ENCODE measurements at places on chromosomes 11 and 22.

- no peak for DNase-seq
Measured at GRCh38 chr11:62678433-62678769, 472 bp downstream of the UBXN1 start.

DNA sequence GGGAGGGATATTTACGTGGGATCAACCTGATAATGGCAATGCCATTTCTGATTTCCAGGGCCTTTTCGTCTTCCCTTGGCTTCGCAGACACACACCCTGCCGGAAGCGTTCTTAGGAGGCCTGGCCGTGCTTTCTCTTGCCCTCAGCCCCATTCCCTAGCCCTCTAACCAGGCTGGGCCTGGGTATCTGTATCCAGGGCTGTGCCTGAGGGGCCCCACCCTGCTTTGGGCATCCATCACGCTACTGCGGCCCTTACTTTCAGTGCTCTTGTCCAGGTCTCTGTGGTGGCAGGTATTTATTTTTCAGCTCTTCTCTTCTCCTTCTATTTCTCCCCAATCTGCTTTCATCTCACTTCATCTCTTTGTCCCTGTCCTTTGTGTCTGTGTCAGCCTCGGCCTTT, 105.0 kb downstream of the ZBTB16 start:
- no peak for DNase-seq

DNA sequence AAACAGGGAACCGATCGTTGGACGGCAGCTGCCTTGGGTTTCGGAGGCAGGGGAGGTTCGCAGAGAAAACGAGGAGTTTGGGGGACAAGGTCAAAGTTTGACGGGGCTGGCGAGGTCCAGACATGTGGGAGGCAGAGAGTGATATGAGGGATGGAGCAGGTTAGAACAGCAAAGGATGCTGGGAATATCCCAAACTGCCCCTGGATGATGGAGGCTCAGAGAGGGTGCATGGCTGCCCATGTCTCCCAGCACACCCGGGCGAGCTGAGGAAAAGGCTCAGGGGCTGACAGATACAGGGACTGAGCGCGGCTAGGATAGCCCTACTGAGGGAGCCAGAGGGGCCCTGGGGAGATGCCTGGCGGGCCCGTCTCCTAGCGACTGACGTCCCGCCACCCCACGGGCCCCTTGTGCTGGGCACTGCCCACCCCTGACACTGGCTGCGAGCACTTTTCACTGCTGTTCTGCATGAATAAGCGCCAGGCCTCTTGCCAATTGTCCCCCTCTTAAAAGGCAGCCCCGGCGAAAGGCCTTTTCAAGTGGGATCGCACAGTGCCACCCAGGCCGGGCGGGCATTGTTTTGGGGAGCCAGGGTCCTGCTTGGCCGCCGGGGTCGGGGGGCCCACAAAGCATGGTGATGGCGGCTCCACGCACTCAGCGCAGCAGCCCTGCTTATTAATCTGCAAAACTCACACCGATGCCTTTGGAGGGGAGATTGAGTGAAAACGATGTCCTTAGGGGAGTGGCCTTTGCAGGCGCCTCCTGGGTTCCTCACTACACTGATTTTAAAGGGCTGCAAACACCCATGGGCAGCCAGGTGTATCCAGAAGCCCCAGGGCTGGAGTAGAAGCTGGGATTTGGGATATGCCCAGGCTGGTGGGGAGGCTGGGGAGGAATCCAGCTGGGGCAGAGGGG, 90.0 kb upstream of the LINC01488 start:
- no peak for DNase-seq

- DNase-seq, result no peak
Measured at GRCh38 chr11:119344291-119345010, 2.1 kb downstream of the MFRP start.

DNA sequence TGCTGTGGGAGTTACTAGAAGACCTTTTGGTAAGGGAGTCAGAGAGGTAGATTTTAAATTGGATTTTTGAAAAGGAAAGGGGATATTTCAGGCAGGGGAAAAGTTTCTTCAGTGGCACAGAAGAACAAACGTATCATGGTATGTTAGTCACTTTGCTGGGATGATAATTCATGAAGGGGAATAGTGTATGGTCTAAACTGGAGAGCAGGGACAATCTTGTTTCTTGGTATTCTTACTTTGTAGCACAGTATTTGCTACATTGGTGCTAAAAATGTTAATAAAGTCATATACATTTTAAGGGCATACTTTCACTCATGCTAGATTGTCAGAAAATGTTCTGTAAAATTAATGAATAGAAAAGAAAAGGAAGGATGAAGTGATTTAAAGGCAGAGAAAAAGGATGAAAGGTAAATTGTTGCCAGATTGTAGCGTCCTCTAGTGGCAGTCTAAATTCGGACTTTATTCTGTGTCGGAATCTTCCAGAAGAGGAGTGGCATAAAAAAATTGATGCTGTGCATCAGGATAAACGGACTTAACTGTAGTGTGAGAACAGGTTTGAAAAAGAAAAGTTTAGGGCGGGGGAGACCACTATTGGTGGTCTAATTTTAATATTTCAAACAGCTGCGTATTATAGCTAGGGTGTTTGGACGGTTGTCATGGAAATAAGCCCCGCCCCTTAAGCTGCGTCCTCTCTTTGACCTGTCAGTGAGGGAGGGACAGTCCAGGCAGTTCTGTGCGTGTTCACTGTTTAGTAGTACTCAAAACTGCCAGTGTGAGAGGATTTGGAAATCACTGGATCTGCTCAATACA, at the start of gene BCO2:
BCO2 (plus strand) TSS at position 724 of the 810 bp plus-strand sequence. CDS start 90 bp downstream, outside the sequence.
- DNase-seq, result no peak

DNA sequence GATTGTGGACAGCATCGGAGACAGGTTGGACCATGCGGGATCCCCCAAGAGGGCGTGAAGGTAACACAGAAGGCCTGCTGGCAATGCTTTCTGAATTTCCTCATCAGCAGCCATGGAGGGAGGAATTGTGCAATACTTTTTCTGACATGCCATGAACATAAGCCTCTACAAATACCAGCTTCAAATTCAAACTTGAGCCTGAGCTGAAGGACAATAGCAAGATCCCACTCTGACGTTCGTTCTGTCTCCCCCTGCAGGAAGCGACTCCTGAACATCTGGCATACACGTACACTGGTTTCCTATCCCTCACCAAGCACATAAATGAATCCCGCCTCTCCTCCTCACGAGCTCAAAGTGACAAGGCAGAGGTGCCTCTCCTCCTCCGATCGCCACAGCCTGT, 312.2 kb downstream of the BRD1 start:
- DNase-seq, result no peak

GRCh38 chr11:2817431-2817830, 68.1 kb downstream of the CDKN1C start:
- DNase-seq, result no peak

- no peak for DNase-seq
Measured at GRCh38 chr11:83057721-83058120, 14.0 kb downstream of the RAB30 start.

DNA sequence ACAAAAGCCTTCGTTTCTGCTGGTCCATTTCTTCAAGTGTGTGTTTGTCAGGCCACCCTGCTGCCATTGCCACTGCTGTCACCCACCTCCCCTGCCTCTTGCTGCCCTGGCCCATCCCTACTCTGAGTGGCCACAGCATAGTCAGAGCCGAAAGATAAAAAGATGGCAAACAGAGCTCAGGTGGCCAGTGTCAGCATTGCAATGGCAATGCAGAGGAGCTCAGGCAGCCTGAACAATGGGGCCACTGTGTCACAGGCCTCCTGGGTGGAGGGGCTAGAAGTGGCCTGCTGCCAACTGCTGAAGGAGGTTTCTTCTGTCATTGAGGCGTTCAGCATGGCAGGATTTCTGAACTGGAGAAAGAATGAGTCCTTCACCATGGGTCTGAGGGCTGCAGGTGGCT, 137.1 kb downstream of the CSNK2A3 start:
- DNase-seq, result no peak

- DNase-seq, result no peak
Measured at GRCh38 chr22:17912945-17913721, 111.2 kb downstream of the MICAL3 start.

DNA sequence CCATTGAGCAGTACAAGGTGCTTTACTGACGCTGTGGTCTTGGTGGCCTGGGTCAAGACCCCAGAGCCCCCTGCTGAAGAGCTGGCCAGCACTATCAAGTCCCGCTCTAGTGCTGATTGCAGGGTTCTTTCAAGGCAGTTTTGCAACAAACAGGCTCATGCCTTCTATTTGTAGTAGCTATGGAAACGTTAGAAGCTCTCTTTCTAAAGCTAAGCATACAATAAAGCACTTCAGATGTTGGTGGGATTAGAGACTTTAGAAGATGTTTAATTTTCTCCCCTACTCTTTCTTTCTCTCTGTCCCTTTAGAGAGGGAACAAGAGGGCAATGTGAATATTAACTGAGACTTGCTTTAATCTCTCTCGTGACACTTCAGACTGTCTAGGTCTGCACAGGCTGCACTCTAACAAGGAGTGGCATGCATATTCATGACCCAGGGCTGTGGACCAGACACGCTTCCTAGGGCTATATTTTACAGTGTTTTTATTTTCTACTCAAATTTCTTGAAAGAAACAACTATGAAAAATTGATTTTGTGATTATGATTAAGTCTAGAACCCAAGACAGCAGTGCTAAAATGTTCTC, 138.6 kb downstream of the WNT7B start:
- no peak for DNase-seq

All from cortex of kidney (tissue), 1 donor.